ENCODE measurements at places on chromosomes 2 and 18.

GRCh38 chr2:160472839-160473251 is 20.8 kb downstream of the RBMS1 start:
- no peak for DNase-seq

GRCh38 chr2:74715880-74716279 is 61.8 kb downstream of the SEMA4F start:
- DNase-seq: no peak

GRCh38 chr2:205076405-205076804 is 531.1 kb downstream of the PARD3B start:
- no peak for DNase-seq

DNA sequence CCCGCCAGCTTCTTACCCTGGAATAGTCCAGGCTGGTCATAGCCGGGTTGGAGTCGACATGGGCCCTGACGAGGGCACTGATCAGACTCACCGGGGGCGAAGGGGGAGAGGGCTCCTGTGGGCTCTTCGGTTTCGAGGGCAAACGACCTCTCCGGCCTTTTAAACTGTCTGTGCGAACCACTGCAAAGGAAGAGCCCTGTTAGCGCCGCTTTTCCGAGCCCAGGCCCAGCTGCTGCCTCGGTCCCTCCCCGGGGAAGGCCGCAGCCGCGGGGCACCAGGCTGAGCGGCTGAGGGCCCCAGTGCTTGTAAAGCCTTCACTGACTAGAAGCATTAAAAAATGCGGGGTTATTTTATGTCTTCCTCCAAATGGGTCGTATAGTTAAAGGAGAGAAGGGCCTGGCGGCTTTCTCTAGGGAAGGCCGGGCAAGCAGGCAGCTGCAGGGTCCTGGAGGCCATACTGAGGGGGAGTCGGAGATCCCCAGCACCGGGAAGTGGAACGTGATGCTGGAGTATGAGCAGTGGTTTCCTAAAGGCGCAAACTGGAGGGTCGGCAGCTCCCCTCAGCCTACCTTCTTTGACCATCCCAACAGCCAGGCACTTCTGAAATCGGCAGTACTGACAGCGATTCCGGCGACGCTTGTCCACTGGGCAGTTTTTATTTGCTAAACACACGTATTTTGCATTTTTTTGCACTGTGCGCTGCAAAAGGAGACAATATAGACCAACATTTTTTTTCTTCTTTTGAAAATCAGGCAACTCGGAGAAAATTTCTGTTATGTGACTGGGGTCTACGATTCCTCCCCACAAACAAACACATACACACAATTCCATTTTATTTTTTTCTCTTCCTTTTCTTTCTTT is 4.5 kb downstream of the NR4A2 start:
- DNase-seq: no peak

DNA sequence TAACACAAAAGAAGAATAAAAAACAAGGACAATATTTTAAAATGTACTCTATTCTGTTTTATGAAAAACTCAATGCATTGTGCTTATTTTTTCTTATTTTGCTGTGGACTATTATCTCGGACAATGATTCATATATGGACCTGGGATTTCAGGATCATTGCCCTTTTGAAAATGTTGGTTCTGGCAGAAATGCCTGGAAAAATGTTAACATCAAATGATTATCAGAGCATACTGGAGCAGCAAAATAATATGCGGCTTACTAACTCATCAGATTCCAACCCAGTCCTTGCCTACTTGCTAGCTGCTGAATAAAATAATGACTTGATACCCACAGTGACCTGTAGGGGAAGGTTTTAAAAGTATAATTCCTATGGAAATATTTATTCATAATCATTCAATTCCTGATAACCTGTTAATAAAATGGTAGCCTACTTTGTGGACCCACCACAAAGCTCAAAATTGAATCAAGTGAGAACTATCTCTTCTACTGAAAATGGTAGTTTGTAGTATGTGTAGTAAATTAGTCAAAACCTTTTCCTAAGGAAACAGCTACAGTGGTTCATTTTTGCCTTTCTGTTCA is 117.4 kb downstream of the NEB start:
- no peak for DNase-seq

DNA sequence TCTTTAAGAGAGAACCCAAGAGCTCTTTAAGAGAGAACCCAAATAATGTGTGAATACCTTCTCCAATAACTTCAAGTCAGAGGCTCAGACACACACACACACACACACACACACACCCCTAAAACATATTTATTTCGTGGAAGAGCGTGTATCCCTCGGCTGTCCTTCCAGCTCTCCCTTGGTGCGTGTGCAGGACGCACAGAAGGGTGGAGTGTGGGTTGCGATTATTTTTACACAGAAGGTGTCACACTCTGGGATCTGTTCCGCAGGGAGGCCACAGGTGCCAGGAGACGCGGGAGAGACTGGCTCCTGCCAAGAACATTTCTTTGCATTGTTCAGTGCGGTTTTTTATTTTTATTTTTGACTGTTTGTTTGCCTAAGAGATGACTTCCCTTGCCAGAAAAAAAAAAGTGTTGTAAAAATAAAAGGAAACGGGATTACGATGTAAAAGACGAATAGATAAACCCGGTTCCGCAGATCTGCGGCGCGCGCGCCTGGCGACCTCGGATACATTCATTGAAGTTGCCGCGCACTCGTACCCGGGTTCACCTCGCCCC is 47.3 kb upstream of the ATP6V1B1 start:
- no peak for DNase-seq

- no peak for DNase-seq
Observed at GRCh38 chr2:13110825-13111224, 394.1 kb downstream of the TRIB2 start.

- no peak for DNase-seq
Observed at GRCh38 chr2:188132385-188132784, 159.3 kb upstream of the GULP1 start.

DNA sequence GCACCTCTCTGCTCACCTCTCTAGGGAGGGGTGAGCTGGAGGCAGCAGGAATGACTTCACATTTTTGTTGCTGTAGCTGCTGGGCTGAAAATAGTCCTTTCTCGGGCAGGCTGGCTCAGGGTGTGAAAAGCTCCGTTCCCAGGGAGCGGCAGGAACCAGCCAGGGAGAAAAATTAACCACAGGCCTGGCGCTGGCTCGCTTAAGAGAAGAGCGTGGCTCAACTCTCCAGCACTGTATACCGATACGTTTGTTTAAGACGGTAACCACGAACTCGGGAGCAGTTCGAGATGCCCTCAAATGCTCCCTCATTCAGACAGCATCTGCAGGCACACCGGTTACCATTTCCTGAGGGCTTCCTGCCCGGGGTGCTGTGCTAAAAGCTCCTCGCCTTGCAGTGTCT is 129.6 kb downstream of the CELF4 start:
- no peak for DNase-seq

DNA sequence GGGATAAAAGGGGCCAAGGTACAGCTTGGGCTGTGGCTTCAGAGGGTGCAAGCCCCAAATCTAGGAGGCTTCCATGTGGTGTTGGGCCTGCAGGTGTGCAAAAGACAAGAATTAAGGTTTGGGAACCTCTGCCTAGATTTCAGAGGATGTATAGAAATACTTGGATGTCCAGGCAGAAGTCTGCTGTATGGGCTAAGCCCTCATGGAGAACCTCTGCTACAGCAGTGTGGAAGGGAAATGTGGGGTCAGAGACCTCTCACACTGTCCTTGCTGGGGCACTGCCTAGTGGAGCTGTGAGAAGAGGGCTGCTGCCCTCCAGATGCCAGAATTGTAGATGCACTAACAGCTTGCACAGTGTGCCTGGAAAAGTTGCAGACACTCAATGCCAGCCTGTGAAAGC is 880.6 kb upstream of the ID2 start:
- DNase-seq: no peak

- DNase-seq: no peak
Observed at GRCh38 chr2:62687636-62688035, 17.9 kb upstream of the EHBP1 start.

DNA sequence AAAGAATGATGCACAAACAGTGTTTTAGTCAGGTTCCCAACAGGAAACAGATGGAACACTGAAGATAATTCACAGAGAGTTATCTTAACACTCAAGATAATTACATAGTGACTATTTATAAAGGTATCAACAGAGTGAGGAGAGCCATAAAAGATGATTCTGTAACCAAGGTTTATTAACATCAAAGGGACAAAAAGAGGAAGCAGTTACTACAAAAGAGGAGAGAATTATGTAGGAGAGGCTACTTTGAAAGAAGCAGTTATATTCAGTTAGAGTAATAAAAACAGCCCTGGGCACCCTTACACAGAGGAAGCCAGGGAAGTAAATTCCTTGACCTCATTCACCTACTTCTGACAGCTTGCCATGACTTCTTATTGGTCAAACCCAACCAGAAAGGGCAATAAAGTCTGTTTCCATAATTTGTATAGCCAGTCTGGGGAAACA is 326.5 kb upstream of the SLC39A10 start:
- no peak for DNase-seq

- no peak for DNase-seq
Observed at GRCh38 chr2:160606341-160606740, 112.7 kb upstream of the RBMS1 start.
